Endothelial cell (in vitro differentiated cells): ENCODE measurements at places on chromosomes 3 and 15.

GRCh38 chr3:126107957-126108675, 24.2 kb upstream of the SLC41A3 start:
- no peak for DNase-seq

- DNase-seq, result no peak
Measured at GRCh38 chr15:38487378-38487777, 33.5 kb downstream of the FAM98B start.

DNA sequence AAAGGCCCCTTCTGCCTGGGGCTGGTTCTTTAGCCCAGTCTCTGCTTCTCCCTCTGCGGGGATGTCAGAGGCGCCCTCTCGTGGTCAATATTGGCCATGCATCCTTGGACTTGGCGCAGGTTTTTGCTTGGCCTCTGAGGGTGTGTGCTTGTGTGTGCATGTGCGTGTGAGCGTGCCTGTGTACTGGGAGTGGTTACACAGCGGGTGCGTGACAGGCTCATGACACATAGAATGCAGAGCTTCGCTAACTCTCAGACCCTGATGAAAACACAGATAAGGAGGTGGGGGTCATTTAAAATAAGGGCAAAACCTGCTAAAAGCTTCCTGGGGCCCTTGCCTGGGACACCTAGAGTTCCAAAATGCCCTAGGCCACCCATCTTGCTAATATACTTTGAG, 160.9 kb downstream of the SMAD6 start:
- DNase-seq, result peak; percentile 88

GRCh38 chr15:36579792-36580431, 486 bp downstream of the CDIN1 start:
- DNase-seq, result no peak

DNA sequence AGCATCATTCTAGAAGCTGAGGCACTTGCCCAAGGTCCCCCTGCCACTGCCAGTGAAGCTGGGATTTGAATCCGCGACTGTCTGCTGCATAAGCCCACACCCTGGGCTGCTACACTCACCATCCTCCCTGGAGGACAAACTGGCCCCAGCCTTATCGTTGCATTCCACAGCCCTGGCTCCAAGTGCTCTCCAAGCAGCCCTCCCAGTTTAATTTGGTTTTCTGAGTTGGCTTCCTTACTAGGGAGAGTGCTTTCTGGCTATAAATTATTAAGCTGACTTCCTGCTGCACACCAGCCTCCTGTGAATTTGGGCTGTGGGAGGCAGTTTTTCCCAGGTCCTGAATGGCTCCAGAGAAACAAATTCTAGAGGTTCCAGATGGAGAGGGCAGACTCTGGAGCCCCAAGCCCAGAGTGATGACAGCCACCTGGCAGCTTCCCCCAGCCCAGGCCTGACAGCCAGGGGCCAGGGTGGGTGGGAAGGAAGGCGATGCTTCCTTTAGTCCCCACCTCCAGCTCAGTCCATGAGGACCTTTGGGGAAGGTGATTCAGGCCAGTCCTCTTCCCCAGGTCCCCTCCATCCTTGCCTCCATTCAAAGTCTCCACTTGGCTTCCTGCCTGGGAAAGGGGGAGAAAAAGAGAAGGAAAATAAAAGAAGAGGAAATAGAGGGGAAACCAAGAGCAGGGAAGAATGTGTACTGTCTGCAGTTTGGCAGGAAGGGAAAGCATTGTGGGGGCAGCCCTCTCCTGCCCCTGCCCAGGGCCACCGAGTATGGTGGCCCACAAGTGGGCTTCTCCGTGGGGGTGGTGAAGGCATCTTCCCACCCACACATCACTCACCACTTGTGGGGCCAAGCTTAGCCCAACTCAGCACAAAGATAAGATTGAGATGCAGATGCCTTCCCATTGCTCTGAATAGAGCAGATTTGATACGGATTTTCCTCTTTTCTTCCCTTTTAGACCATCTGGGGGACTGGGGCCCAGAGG, 69.6 kb downstream of the SEMA5B start:
- DNase-seq, result no peak

DNA sequence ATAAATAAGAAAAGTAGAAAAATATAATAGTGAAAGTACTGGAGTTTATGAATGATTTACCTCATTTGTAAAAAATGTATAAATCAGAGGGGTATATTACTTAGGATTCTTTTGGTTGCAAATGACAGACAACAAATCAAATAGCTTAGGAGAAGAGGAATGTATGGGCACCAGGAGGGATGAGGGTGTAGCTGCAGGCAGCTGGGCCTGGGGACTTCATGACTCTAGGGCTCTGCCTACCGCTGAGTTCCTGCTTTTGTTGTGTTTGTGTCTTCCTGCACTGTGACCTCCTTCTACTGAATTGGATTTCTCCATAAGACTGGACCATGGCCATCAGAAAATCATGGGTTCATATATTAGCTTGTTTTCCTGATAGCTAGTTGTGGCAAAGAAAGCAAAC, 27.9 kb upstream of the PDE8A start:
- DNase-seq, result no peak
